ENCODE measurements at places on chromosomes 1 and 21.

GRCh38 chr1:214404154-214404553 lies 123.2 kb downstream of the SMYD2 start:
- DNase-seq, result no peak

GRCh38 chr1:76247261-76247852 lies 172.8 kb downstream of the ST6GALNAC3 start:
- no peak for DNase-seq

DNA sequence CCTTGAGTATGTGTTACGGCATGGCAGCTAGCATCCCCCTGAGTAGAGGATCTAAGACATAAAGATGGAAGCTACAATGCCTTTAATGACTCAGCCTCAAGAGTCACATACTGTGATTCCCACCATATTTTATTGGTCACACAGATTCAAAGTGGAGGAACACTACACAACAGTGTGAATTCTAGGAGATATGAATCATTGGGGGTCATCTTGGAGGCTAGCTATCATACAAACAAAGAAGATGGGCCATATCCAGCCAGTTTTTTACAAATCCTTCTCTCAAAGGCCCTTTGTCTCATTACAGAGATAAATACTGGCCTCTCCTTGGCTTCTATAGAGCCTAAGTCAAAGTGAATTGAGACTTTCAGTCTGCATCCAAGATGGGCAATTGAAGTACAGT lies 177.0 kb downstream of the TBX15 start:
- no peak for DNase-seq

- DNase-seq, result no peak
Measured at GRCh38 chr1:61198554-61198953, 116.2 kb downstream of the NFIA start.

- DNase-seq, result no peak
Measured at GRCh38 chr1:71232166-71232763, 151.4 kb upstream of the ZRANB2 start.

- DNase-seq, result no peak
Measured at GRCh38 chr1:219092206-219092605, 81.5 kb upstream of the LYPLAL1 start.

- DNase-seq, result no peak
Measured at GRCh38 chr1:228452194-228453021, 34.8 kb upstream of the RNF187 start.
